ENCODE measurements at places on chromosomes 3 and 15.

GRCh38 chr15:85141726-85142125, 160.1 kb downstream of the PDE8A start:
- no peak for DNase-seq

- no peak for DNase-seq
Observed at GRCh38 chr3:176692966-176693785, 504.1 kb downstream of the TBL1XR1 start.

- DNase-seq, result no peak
Observed at GRCh38 chr3:154040283-154040682, 80.9 kb upstream of the ARHGEF26 start.

DNA sequence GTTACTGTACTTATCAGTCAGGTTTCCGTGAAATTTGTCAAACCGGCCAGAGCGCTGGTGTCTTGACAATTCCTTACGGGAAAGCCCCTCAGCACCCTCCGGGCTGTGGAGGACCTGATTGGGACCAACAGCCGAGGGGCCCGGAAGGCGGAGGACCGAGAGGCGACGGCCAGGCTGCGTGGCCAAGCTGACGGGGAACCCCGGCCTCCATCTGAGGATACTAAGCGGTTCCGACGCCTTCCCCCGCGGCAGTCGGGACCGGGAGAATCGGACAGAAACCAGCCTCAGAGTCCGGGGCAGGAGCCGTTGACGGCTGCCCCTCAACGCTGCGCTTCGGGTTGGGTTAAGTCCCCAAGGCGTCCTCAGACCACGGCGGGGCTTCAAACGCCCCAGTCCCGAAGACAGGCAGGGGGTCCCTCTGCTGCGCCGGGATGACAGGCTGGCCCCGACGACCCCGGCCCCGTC, 499 bp downstream of the ALDH1A2 start:
- no peak for DNase-seq

GRCh38 chr15:85289677-85290365, 90.6 kb upstream of the AKAP13 start:
- DNase-seq, result no peak

GRCh38 chr3:125129512-125129997, 73.8 kb upstream of the HEG1 start:
- DNase-seq, result peak; percentile 60

- no peak for DNase-seq
Observed at GRCh38 chr15:63970621-63971426, 75.5 kb downstream of the DAPK2 start.

GRCh38 chr15:89783861-89784685, 7.9 kb downstream of the MESP2 start:
- DNase-seq, result no peak

- DNase-seq, result no peak
Observed at GRCh38 chr15:28185148-28185895, 86.2 kb upstream of the OCA2 start.

DNA sequence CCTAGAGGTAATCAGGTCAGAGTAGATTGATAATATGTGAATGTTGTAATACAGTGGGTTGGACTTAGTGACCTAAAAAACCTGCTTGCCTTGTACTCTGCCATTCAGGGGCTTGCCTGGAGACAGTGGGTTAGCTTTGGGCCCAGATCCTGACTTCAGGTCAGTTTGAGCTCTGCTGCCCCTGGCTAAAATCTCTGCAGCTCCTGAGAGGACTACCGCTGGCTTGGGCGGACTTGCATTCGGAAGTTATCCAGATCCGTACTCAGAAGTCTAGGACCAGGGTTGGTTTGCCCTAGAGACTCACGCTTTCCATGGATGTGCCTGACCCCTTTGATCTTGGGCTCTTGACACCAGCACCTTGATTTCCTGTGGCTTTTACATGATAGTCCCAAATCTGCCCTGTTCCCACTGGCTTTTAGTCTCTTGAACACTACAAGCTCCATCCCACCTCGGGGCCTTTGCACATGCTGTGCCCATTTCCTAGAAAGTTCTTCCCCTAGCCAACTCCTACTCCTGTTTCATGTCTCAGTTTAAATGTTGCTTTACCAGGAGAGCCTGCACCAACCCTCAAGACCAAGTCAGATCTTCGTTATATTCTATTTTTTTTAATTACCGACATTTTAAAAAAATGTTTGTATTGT, 5.9 kb downstream of the ACSBG1 start:
- DNase-seq, result no peak

GRCh38 chr3:19363071-19363470, 214.8 kb downstream of the KCNH8 start:
- DNase-seq, result no peak

GRCh38 chr3:60015032-60015705, 965.3 kb upstream of the CFAP20DC start:
- DNase-seq, result no peak

- peak; percentile 9 for DNase-seq
Observed at GRCh38 chr3:58630076-58630709, 36.4 kb downstream of the FAM3D start.

DNA sequence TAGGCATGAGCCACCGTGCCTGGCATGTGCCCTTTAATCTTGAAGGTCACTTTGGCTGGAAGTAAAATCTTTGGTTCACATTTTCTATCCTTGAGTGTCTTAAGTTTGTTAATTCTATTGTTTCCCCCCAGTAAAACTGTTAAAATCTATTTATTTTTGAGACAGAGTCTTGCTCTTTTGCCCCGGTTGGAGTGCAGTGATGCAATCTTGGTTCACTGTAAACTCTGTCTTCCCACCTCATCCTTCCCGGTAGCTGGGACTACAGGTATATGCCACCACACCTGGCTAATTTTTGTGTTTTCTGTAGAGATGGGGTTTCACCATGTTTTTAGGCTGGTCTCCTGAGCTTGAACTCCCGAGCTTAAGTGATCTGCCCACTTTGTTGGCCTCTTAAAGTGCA, 7.7 kb downstream of the PPP4R2 start:
- no peak for DNase-seq

- no peak for DNase-seq
Observed at GRCh38 chr15:29266052-29266582, 3.5 kb downstream of the NSMCE3 start.

DNA sequence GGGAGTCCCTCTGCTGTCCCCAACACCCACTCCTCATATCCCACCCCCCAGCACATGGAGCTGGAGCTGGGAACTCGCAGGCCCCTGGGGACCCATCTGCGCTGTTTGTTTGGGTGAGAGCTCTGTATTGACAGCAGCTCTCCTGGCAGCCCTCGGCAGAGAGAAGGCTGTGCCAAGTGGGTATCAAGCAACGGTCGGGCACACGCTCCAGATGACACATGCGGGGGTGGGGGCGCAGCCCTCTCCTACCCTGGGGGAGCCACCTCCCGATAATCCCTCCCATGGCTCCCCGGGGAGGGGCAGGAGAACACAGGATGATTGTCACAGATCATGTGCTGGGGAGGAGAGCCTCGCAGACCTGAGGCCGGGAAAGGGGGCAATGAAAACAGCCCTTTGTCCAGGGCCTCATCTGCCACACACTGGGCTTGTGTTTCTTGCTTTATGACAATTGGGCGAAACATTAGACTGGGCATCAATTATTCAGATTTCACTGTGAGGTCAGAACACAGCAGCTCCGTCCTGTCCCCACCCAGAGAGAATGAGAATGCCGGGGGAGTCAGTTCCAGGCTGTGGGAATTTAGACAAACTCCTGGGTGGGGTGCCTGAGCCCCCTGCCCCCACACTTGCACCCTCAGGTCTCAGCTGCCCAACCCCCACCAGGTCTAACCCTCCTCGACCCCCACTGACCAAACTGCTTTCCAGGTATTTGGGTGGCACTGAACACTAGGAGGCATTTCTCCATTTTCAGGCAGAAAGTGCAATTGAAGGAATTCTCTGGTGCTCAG, 46.4 kb upstream of the KLF13 start:
- peak; percentile 81 for DNase-seq

- DNase-seq, result no peak
Observed at GRCh38 chr15:42053914-42054313, 33.1 kb upstream of the PLA2G4E start.

DNA sequence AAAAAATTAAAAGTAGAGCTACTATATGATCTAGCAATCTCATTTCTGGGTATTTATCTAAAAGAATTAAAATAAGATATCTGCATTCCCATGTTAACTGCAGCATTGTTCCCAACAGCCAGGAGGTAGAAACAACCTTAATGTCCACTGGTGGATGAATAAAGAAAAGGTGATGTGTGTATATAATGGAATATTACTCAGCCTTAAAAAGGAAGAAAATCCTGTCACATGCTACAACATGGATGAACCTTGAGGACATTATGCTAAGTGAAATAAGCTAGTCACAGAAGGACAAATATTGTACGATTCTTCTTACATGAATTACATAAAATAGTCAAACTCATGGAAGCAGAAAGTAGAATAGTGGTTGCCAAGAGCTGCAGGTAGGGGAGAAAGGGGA, 119.4 kb upstream of the BHLHE40 start:
- DNase-seq, result no peak

DNA sequence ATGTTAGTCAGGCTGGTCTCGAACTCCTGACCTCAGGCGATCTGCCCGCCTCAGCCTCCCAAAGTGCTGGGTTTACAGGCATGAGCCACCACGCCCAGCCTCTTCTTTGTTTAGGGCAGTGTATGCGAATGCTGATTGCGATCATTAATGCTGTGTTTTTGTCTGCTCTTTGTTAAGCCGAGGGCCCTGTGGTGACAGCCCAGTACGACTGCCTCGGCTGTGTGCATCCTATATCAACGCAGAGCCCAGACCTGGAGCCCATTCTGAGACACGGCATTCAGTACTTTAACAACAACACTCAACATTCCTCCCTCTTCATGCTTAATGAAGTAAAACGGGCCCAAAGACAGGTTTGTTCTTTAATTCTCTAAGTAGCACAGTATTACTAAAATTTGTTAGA, 7.8 kb downstream of the KNG1 start:
- no peak for DNase-seq

GRCh38 chr3:24154781-24155180, 209.7 kb downstream of the NR1D2 start:
- no peak for DNase-seq

DNA sequence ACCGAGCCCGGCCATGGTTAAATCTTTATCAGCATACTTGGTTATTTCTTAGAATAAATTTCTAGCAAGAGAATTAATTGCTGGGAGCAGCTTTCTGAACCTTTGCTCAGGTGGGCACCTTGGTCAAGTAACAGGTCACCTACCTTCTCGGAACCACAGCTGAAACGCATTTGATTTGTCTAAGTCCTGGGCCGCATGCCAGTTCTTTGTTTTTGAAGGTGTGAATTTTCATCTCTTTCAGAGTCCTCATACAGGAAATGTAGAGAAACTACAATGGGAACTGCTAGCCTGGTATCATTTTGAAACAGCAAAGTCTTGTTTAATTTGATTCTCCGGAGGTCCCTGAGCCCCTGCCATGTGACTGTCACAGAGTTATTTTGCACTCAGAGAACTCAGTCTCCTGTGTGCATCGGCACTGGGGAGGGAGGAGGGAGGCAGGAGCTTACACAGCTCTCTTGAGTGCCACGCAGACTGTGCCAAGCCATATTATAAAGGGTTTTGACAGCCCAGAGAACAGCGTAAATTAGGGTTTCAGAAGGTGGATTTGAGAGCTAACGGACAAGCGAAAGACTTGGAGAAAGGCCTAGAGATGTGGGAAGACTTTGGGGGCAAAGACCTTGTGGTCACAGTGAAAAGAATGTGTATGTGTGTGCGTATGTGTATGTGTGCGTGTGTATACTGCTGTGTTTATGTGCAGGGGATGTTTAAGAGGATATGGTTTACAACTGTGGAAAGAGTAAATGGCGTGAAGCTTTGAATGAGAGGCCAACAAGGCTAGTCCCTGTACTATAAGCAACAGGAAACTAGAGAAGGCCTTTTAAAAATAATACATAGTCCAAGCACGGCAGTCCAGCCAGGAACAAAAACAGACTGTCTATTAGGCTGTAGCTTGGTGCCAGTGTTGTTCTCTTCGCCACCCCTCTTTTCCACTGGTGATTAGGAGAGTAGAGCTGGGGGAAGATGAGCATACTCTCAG, 61.8 kb upstream of the ATP13A3 start:
- no peak for DNase-seq

GRCh38 chr3:46360907-46361306, 7.0 kb downstream of the CCR2 start:
- no peak for DNase-seq

- no peak for DNase-seq
Observed at GRCh38 chr3:100875239-100875638, 118.0 kb downstream of the ABI3BP start.

DNA sequence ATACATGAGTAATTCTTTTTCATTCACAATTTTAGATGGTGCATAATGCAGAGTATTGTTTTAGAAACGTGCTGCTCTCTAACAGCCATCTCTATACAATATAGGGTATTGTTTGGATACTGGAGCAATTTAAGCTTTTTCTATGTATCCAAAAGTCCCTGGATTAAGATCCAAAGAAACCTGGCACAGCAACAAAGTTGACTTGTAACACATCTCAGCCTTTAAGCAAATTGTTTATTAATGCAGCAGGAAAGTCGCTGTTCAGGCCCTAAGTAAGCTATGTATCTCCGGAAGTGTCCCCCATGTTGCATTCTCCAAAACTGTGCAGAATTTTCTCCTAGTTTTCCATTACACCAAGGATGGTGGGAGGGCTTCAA, 7.3 kb downstream of the VGLL4 start:
- DNase-seq, result no peak

DNA sequence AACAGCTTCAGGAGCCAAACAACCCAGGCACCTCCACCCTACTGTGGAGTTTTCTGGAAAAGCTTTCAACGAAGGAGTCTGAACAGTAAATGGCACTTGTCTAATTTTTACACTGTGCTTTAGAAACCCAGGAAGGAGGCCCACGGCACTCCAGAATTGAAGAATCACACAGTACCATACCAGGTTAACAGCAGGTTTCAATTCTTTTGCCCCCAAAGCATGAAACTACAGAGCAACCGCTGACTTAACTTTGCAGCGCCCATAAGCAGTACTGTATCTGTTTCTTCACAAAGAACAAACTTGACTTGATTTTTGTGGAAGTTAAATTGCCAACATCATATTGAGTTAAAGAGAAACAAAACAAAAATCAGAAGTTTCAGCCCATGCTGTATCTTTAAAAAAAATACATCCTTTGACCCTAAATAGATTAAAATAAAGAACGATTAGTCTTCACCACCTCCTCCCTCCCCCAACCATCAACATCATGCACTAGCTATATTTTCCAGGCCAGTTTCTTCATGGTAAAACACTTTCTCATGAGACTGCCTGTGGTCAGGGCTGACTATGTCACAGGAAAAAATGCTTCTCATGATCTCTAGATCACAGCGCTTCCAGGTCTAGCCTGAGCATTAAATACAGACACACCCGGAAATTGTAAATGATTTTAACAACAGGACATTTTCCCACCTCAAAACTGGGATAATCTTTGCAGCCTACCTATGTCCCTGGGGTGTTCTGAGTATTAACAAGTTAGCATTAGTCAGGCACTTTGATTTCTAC, 456.3 kb downstream of the FOXP1 start:
- no peak for DNase-seq

DNA sequence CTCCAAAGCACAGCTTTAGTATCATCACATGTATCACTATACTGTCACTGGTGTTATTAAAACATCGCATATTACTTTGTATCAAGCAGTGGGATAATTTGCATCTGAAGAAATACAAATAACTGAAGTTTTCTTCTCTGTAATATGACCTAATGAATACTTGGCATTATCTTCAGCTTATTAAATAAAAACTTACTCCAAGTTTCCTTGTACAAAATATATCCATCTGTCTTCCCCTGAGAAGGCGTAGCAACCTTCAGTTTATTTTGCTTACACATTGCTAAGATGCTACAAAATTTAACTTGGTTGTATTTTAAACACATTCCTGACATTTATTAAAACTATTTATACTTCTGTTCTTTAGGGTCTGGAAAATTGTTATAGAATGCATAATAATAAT, 13.7 kb downstream of the FGF7 start:
- no peak for DNase-seq

- DNase-seq, result no peak
Observed at GRCh38 chr3:150874666-150875219, 30.5 kb downstream of the MINDY4B start.

- no peak for DNase-seq
Observed at GRCh38 chr3:54240-54639, 142.3 kb upstream of the CHL1 start.

All from caudate nucleus (tissue), 63 donors.